NCI-H1417 (cell line): ENCODE measurements at places on chromosomes 3 and 15.

GRCh38 chr15:83656192-83656591 is 2.3 kb downstream of the ADAMTSL3 start:
- no peak for DNase-seq

GRCh38 chr3:106794442-106794841 is 582.8 kb upstream of the CCDC54 start:
- no peak for DNase-seq

DNA sequence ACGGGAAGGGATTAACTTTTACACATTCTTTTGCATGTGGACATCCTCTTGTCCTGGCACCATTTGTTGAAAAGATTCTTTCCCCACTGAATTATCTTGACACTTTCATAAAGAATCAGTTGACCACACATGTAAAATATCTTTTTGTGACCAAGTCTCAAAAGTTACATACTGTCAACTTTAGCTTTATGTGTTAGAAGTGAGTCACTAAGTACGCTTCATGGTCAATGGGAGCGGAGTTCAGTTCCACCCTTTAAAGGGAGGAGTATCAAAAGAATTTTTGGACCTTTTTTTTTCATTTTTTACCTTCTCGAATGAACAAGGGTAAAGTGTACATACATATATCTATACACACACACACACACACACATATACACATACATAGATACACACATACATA is 35.4 kb downstream of the MAPK6 start:
- DNase-seq = no peak

DNA sequence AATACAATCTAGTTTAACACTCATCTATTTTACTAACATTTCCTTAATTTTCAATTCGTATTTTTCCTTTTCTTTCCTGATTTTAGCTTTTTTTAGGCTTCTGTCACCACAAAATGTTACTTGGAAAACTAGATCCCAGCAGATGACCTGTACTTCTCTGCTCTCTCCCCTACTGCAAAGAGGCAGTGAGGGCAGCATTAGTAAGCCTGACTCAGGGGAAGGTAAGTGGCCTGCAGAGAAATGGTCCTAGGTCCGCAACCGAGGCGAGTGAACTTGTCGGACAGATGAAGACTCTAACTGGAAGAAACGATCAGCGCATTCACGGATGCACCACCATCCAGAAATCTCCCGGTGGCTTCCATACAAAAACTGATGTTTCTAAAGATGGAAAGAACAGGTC is 20.4 kb downstream of the TMEM43 start:
- no peak for DNase-seq

DNA sequence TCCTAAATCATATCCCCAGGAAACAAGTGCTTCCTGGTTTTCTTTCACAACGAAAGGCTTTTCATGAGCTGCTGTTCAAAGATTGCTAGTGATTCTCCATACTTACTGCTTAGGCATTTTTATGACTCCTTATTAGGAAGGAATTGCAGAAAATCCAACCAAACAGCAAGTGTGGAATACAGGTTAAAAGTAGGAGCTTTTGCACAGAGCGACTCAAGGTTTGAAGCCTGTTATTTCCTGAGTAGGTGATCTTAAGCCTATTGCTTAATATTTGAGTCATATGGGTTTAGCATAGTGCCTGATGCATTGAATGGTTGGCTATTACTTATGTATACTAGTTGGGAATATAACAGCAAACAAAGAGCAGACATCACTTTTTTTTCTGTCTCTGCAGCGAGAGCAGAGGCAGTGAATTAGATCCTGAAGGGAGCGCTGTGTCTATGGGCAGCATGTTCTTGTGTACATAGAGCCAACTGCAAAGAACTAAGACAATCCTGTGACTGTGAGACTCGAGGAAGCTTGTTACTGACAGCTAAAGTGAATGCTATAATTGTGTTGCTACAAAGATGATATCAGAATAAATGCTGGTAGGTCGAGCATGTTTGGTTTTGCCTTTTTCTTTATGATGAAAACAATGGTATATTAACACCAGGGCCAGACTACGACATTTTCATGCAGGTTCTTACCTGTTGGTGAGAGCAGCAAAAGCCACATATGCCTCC is 6.3 kb downstream of the TM4SF1 start:
- DNase-seq = no peak

DNA sequence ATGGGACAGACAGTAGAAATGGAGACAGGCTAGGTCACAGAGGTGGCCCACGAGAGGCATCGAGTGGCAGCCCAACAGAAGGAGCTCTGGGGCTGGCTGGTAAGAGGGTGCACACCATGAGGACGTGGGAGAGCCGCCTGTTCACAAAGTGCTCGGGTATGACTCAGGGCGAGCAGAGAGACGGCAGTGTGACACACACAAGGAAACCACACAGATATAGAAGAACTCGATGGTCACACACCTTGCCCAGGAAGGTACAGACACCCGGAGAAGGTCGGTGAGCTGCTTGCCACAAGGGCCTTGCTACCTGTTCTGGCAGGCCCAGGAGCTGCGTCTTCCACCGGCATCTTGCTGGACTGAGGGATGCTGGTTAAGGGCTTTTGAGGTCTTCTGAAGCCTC is 50.2 kb downstream of the CA12 start:
- no peak for DNase-seq

- DNase-seq = no peak
These were observed 608.3 kb downstream of the NTRK3 start for GRCh38 chr15:87648278-87648677.

DNA sequence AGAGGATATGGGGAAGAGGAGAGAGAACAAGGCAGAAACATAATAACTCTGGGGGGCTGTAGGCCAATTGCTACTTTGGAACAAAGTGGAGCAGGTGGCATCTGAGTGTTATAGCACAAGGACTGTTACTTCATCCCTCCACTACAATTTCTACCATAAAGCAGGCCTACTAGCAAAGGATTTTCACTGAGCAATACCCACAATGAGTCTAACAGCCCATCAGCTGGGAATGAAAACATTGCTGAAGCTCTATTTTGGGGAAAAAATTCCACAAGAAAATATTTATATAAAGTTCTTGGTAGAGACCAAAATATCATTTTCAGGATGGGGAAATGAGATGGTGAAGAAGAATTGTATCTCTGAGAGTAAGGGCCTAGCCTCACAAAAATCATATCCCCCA is 3.6 kb upstream of the SHC4 start:
- no peak for DNase-seq

DNA sequence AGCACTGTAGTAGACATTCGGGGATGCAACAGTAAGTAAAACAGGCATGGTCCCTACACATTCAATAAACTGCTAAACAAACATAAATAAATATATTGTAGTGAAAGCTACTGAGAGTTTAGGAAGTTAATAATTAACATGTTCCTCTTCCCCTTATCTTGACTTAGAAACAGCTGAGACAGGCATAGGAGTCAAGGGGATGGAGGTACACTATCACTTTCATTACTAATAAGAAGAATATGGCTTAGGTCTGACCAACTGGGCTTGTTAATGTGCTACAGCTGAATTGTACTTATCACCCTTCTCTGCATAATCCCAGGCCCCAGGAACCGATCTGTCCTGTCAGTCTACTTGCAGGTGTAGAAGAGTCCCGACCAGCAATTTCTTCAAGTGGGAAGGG is 116.3 kb upstream of the DAZL start:
- DNase-seq = no peak

GRCh38 chr3:139732729-139733128 is 55.0 kb upstream of the NMNAT3 start:
- DNase-seq = no peak

DNA sequence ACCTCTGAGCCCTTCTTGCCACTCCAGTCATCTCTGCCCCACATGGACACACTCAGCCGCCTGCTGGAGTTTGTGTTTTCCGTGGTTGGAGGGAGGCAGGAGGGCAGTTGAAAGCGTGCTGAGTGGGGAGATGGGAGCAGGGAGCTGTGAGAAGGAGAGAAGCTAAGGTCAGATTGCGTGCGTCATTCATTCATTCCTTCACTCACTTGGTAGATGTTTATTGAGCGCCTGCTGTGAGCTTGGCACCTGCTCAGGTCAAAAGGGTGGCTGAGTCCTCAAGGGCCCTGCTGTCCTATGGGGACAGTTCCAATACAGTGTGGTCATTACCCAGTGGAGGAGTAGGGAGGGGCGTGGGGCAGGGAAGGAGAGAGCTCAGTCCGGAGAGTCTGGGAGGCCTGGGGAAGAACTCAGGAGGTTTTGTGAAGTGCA is 23.5 kb downstream of the LIMD1 start:
- DNase-seq = no peak

GRCh38 chr15:69412274-69412673 is 1.9 kb upstream of the KIF23 start:
- no peak for DNase-seq

DNA sequence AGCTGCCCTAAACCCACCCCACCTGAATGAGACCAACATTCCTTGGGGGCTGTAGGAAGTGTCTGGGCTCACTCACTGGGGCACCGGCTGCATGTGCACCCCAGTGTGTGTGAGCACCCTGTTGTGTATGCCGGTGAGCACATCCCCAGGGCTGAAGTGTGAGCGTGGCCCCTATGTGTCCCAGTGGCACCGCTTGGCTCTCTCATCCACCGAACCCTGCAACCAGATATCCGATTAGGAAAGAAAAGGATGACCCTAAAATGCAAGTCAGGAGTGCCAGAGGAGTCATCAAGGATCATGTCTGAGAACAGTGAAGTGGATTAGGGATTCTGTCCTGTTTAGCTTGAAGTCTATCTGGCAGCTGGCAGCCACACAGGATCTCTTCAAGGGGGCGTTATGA is 84.0 kb upstream of the ALDH1L1 start:
- DNase-seq = no peak

DNA sequence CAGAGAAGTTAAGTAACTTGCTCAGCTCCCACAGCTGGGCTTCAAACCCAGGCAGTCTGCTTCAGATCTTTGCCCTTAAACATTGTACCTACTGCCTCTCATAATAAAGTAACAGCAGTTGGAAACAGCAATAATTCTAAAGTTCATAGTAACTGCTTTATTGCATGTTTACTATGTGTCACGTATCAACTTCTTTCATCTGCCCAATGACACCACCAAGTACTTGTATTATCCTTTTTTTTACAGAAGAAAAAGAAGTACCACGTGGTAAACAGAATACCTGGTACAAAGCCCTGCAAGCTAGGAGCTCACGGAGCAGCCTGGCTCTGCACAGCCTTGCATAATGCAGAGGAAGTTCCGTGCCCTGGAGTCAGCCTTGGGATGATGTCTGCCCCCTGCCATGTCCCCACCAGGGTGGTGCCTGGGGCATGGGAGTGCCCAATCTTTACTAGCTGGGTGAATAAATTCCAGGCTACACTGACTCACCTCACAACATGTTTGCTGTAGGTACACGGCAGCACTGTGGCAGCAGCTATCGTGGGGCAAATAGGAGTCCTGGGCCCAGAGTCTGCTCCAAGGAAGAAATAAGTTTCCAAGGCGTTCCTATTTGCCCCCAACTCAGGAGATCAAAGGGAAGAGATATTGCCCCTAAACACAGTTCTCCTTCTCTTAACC is 77.2 kb downstream of the LDHAL6B start:
- DNase-seq = no peak

DNA sequence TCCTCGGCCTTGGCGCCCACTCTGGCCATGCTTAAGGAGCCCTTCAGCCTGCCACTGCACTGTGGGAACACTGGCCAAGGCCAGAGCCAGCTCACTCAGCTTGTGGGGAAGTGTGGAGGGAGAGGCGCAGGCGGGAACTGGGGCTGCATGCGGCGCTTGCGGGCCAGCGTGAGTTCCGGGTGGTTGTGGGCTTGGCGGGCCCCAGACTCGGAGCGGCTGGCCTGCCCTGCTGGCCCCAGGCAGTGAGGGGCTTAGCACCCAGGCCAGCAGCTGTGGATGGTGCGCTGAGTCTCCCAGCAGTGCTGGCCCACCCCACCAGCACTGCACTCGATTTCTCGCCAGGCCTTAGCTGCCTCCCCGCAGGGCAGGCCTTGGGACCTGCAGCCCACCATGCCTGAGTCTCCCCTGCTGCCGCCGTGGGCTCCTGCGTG is 13.1 kb upstream of the UBP1 start:
- DNase-seq = no peak

- DNase-seq = no peak
These were observed 12.0 kb downstream of the NME9 start for GRCh38 chr3:138317687-138318086.

GRCh38 chr3:38204599-38205471 is 39.5 kb downstream of the OXSR1 start:
- no peak for DNase-seq

GRCh38 chr3:127002195-127003174 is 19.6 kb downstream of the PLXNA1 start:
- DNase-seq = no peak

DNA sequence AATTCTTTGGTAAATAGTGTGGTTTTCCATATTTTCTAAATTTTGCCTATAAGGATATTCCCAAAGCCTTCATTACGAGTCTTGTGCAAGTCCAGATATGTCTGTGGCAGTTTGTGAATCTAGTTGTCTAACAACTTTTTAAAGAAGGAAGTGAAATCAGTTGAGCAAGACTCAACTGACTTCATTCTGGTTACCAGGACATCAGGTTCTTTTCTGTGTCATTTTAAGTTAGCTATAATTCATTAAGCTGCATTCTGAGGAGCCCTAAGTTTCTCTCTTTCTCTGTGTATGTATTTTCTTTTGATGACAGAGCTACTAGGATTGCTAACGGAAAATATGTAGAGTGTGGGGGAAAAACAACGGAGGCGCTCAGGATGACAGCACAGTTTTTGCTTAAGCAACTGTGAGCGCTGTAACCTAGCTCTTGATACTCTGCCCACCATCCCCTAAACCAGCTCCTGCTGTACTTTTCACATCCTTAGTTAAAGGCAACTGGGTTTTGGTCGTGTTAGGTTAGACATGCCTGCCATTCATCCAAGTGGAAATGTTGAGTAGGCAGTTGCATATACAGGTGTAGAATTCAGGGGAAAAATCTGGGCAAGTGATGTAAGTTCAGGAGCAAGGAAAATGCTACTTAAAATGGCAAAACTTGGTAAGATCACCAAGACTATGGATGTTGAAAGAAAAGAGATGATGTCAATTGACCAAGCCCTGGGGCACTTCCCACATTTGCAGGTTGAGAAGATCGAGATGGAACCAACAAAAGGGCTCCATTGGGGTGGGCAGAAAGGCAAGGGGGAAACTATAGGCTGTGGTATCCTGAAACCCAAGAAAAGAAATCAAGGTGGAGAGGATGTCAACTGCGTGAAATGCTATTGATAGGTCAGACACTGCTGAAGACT is 9.2 kb downstream of the MFSD1 start:
- no peak for DNase-seq

DNA sequence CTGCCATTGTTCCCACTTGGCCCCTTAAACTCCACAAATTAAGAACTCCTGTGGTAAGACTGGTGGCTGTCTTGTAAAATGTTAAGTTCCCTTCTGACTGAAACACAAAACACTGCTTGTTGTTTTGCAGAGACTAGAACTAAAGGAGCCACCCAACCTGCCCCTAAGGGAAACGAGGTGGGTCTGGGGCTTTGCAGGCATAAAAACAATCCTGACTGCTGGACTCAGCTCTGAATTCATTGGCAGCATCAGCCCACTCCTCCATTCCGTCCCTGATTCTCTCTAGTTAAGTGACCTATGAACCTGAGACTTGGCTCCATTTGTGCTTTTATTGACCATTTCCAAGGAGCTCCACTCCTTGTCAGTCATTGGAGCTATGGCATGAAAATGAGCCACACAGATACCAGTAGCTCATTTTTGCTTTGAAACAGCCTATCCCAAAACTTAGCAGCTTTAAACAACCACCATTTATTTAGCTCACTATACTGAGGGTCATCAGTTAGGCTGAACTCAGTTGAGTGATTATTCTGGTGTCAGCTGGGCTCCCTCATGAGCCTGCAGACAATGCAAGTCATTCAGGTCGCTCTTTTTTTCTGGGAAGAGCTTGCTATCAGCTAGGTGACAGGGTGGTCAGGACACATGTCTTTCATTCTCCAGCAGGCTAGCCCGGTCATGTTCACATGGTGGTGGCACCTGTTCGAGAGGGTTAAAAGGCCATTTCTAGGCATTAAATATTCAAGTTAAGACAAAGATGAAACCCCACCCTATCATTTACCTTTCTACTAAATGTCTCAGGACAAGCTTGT is 175.1 kb upstream of the CTNNB1 start:
- no peak for DNase-seq
